HepG2 (cell line): ENCODE measurements at places on chromosomes 6 and 20. TPM values are rescaled to one million over a fixed set of nuclear protein-coding genes. Genes with fewer than 3 reads are reported as not detected.

SAPCD1 gene
- 3.9 and 5.3 TPM in 2 replicates for polyA plus RNA-seq

PKIB gene
- 0.97 and 1.4 TPM in 2 replicates for polyA plus RNA-seq

DLL1 gene
- not detected in 2 replicates for polyA plus RNA-seq

SYNGAP1 gene
- polyA plus RNA-seq, result 1.1 and 1.9 TPM in 2 replicates

SRSF3 gene
- 149 and 206 TPM in 2 replicates for polyA plus RNA-seq

GRCh38 chr20:59484228-59484627 is 120.1 kb upstream of the PHACTR3 start:
- H3K4me3 ChIP-seq, result no peak overlapping the region
- H3K27me3 ChIP-seq, result peaks cover 59% of the 10 kb centered on the region
- H3K27ac ChIP-seq, result no peak overlapping the region
- DNase-seq, result no peak

DNA sequence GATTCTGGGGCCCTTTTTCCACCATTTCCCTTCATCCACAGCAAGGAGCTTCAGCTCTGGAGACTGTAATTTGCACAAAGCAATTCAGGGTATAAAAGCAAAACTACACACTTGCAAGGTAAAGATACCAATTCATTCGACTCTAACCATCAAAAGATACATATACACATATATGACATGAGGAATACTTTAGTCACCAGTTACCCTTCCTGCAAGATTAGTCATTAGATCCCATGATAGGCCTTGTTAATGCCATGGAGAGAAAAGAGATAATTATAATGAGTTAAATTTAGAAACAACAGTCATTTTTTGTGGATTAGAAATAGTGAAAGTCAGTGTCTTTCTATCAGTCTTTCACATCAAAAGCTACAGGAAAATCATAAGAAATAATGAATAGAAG is 204.2 kb downstream of the KCNQ5 start:
- H3K4me3 ChIP-seq, result no peak overlapping the region
- H3K27me3 ChIP-seq, result no peaks in the 10 kb centered on the region
- no peaks in the 10 kb centered on the region for H3K4me1 ChIP-seq
- DNase-seq, result no peak
- H3K36me3 ChIP-seq, result no peaks in the 10 kb centered on the region
- H3K27ac ChIP-seq, result no peak overlapping the region

GRCh38 chr6:126672649-126673048 is 332.7 kb downstream of the CENPW start:
- H3K27me3 ChIP-seq, result no peaks in the 10 kb centered on the region
- no peaks in the 10 kb centered on the region for H3K4me1 ChIP-seq
- H3K4me3 ChIP-seq, result no peak overlapping the region
